Stimulated activated CD8-positive, alpha-beta memory T cell treated with anti-CD3 and anti-CD28 coated beads, Interleukin-12 subunit alpha, Interleukin-12 subunit beta, amount 100 ng/mL, for 1 hour (primary cell): ENCODE measurements at places on chromosomes 13 and 19.

DNA sequence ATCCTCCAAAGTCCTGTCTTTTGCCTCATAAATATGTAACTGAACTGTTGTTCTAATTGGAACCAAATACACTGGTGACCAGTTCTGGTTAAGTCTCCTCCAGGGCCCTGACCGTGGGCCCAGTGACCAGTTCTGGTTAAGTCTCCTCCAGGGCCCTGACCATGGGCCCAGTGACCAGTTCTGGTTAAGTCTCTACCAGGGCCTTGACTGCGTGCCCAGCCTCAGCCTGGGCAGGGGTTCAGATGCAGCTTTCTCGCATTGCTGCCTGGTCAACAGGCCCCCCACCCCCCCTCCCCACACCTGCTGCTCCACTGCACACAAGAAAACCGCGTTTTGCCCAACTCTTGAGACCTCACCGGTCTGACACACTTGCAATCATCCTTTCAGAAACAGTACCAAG is 3.8 kb upstream of the GRTP1 start:
- DNase-seq, result no peak

GRCh38 chr13:40186626-40187323 is 479.7 kb downstream of the FOXO1 start:
- no peak for DNase-seq

DNA sequence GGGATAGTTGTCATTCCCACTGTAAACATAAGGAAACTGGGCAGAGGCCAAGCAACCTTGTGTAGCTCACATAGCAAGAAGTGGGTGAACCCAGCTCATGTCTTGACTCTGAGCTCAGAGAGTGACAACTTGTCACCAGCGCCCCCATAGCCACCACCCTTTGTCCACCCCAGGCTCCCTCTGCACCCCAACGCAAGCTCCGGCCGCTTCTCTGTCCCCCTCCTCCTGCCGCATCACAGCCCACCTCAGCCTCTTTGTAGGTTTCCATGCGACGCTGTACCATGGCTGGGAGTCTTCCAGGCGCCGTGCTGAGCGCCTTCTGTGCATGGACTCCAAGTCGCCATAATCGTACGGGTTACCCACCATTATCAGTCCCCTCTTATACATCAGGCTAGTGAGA is 3.3 kb downstream of the GP6 start:
- no peak for DNase-seq

- no peak for DNase-seq
These were observed 564.1 kb downstream of the DCT start for GRCh38 chr13:93915269-93915809.

DNA sequence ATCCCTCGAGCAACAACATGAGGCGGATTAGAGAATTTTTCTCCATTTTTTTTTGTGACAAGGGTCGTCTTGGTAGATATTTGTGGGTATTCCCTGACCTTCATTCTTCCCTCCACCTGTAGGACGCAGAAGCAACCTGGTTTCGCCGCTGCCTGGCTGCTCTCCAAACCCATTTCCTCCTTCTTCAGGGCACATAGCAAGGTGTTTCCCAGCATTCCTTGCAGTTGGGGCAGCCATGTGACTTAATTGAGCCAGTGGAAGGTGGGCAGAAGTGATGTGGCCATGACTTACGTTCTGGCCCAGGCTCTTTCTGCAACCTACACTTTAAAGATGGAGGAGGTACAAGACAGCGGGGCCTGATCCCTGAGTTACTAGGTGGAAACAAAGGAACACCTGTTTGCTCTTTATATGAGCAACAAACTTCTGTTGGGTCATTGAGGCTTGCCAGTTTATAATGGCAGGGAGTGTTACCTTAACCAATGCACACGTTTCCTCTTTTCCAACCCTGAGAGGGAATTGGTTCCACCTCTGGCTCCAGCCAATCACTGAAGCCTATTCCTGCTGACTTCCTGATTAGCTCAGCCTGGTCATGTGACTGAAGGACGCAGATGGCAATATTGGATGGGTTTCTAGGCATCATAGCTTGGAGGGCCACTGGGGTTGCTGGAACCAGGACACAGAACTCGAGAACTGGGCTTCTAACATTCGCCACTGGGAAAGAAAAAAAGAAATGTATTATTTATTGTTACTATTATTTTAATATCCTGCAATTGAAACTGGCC is 30.8 kb upstream of the ZNRF4 start:
- no peak for DNase-seq

GRCh38 chr19:32910874-32911273 is 41.3 kb upstream of the SLC7A9 start:
- DNase-seq, result no peak

- DNase-seq, result no peak
These were observed 59.1 kb upstream of the GPR183 start for GRCh38 chr13:99366075-99366987.

GRCh38 chr19:52188822-52189734 is 774 bp upstream of the PPP2R1A start:
- no peak for DNase-seq

- DNase-seq, result no peak
These were observed 67.2 kb downstream of the ALOX5AP start for GRCh38 chr13:30802501-30802900.

- DNase-seq, result no peak
These were observed 403.2 kb downstream of the EFNB2 start for GRCh38 chr13:106132216-106132615.

- no peak for DNase-seq
These were observed 30.2 kb downstream of the COG6 start for GRCh38 chr13:39685652-39686051.

DNA sequence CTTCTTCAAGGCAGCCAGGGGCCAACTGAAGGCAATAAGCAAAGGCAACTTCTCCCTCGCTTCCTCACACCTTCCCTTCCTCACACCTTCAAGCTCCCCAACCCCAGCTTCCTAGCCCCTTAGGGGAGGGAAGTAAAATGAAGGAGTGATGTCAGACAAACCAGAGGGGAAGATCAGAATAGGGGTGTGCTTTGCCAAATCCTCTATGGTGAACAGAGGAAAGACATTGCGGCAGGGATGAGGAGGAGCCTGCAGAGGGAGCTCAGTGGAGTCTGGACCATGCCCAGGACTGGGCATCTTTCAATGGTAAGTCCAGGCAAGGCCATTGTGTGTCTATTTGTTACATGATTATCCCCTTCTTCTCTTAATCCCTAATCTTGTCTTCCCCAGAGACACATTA is 164.0 kb downstream of the TSHZ3 start:
- no peak for DNase-seq

GRCh38 chr13:100824366-100824765 is 149.8 kb upstream of the TMTC4 start:
- no peak for DNase-seq

DNA sequence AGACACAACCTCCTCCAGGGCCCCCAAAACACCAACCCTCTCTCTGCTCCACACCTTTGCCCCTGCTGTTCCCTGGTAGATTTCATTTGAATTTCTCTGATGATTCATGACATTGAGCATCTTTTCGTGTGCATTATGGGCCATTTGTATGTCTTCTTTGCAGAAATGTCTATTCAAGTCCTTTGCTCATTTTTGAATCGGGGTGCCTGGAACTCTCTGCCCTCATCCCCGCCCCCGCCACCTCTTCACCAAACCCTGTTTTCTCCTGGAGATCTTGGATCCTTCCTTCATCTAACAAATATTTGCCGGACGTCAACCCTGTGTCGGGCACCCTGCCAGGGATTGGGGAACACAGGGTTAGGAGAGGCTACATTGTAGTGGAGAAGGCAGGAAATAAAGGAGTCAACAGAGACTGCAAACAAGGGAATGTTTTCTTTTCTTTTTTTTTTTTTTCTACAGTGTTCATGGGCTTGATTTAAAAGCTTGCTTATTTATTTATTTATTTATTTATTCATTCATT is 25.5 kb upstream of the SLC1A5 start:
- no peak for DNase-seq

DNA sequence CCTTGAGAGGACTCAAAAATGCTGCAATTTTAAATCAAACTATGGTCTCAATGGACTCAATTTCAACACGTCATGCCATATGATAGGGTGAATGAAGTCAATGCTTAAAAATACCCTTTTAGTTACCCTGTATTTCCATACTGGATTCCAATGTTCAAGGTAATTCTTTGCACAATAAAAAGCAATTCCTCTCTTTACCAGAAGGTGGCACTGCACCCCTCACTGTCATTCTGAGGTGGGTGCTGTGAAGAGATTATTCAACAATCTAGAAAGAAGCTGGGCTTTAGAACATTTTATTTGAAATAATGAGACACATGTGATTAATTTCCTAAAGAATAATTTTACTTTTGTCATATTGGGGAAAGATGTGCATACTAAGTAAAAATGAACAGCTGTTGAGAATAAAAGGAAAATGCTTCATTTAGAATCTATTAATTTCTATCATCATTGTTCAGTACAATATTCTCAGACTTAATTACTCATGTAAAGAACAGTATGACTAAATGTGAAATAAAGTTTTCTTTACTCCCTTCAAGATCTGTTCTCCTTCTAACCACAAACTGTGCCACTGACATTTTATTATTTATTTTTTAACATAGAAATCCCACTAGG is 789.1 kb downstream of the GPC5 start:
- no peak for DNase-seq

DNA sequence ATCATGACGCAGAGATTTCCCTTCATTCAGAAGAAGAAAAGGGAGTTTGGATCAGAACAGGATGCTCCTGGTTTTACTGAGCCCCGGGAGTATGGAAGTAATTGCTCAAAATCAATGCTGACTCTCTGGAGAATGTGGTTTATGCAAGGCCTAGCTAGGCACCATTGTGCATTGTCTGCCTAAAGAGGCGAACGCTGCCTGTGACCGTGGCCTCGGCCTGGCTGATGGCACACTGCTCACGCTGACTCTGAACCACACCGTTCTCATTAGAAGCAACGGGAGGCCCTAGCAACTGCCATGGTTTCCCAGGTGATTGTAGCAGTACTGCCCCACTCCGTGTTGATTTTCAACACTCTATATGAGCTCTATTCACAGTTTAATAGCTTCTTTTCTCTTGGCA is 41.7 kb upstream of the UBL3 start:
- DNase-seq, result no peak

DNA sequence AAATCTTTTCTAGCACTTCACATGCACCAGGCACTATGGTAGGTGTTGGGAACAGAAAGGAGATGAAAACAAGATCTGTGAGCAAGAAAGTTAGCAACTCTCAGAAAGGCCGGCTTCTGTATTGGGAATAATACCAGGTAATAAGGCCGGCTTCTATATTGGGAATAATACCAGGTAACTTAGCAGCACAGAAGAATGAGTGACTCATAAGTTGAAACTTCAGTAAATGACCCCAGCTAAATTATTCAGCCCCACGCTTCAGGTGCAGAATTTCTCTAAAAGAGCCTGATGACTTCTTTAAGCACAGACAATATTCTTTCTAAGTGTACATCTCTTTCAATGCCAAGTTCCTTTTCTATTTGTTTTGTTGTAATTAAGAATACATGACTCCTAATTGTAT is 151.3 kb downstream of the MYO16 start:
- DNase-seq, result no peak

GRCh38 chr13:46663206-46664037 is 110.5 kb downstream of the LRCH1 start:
- DNase-seq, result no peak

- DNase-seq, result peak; percentile 35
These were observed 45.5 kb downstream of the IER2 start for GRCh38 chr19:13195678-13196077.

GRCh38 chr13:30581582-30581981 is 36.1 kb upstream of the USPL1 start:
- DNase-seq, result no peak

- no peak for DNase-seq
These were observed 453.9 kb downstream of the COG6 start for GRCh38 chr13:40109351-40109844.

GRCh38 chr13:27022571-27023311 is 148.9 kb downstream of the USP12 start:
- no peak for DNase-seq

GRCh38 chr19:12806242-12807081 is at the start of gene RNASEH2A:
TSS of gene RNASEH2A (plus strand) at chr19:12806584. CDS start at chr19:12806674, 90 bp downstream.
- DNase-seq, result peak; percentile 74

DNA sequence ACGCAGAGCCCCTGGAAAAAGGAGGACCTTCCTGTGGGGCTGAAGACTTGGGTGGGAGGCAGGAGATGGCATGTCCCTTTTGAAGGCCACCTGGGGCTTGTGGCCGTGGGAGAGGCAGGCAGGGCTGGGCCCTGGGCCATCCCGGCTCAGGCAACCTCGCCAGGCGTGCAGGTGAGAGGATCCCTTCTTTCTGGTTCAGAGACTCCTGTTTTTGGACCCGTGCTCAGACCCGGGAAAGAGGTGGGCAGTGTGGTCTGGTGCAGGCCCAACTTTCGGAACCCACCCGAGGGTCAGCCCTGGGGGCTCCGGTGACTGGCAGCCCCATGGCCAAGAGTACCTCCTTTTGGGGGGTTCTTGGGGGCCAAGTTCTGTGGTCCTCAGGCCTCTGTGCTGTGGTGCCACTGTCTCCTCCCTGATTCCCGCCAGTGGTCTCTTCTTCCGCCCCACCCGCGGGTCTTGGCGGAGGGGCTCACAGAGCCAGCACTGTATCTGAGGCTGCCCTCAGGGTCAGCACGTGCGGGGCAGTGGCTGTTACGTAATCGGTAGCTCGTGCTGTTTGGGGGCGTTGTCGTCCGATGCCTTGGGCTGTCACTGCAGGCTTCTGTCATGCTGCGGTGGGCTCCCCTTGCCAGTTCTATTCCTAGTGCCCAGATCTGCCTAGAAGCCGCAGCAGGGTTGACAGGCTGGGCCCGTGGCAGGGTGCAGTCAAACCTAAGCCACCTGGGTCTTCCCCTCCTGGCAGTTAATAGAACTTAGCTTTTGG is 42.7 kb downstream of the KDM4B start:
- no peak for DNase-seq

GRCh38 chr19:21593934-21594820 is 88.8 kb downstream of the ZNF429 start:
- DNase-seq, result no peak

- DNase-seq, result no peak
These were observed 25.9 kb downstream of the NBEA start for GRCh38 chr13:34967851-34968562.

GRCh38 chr19:41915021-41915775 is 13.1 kb downstream of the ERFL start:
- DNase-seq, result no peak

DNA sequence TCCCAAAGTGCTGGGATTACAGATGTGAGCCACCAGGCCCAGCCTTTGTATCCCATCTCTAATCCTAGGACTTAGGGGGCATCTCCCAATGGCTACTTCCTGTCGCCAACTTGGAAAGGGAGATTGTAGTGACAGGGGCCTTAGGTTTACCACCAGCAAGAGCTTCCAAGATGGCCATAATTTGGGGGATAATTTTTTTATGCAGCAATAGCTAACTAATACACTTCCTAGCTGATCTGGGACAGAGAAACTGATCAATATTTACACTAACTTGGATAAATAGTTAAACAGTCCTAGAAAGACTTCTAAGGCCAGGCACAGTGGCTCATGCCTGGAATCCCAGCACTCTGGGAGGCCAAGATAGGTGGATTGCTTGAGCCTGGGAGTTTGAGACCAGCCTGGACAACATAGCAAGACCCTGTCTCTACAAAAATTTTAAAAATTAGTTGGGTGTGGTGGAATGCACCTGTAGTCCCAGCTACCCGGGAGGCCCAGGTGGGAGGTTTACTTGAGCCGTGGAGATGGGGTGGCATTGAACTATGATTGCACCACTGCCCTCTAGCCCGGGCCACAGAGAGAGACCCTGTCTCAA is 5.3 kb upstream of the COLGALT1 start:
- DNase-seq, result no peak
